SHP77 treated with DMSO at 0.1 percent for 48 hours (cell line): ENCODE measurements at places on chromosomes 13 and 19.

GRCh38 chr13:101489643-101490405, 37.3 kb downstream of the ITGBL1 start:
- no peak for DNase-seq

DNA sequence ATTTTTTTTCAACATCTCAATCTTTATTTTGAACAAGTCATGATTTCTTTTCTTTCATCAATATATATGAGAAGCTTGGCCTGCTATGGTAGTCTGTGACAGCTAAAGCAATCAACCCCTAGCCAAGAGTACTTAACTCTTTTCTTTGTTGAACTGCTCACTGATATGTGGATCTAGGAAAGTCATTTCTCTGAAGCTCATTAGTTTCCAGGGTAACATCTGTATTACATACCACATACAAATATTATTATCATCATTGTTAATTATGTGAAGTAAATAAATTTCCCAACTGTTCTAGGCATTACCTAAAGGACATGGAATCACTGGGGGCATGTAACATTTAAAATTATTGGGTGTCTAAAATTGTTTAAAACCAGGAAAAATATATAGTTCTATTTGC, 267.3 kb downstream of the DCT start:
- DNase-seq, result no peak

- DNase-seq, result no peak
Measured at GRCh38 chr19:16756649-16757048, 37.0 kb downstream of the NWD1 start.

- no peak for DNase-seq
Measured at GRCh38 chr13:99315186-99315585, 8.0 kb upstream of the GPR183 start.

- DNase-seq, result no peak
Measured at GRCh38 chr13:40102360-40102727, 446.9 kb downstream of the COG6 start.

DNA sequence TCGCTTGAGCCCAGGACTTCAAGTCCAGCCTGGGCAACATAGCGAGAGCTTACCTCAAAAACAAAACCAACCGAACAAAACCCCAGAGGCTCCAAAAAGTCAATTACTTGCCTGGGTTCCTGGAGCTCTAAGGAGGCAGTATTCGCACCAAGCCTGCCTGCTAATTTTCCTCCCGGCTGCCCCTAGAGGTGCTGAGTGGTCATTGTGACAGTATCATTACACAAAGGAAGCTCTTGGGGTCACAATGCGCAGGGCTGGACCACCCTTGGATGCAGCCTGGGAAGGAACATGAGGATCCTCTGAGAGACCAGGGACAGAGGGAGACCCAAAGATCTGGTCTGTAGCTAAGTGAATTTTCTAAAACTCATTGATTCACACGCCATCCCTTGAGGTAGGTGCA, 8.5 kb upstream of the PEX11G start:
- DNase-seq, result no peak

DNA sequence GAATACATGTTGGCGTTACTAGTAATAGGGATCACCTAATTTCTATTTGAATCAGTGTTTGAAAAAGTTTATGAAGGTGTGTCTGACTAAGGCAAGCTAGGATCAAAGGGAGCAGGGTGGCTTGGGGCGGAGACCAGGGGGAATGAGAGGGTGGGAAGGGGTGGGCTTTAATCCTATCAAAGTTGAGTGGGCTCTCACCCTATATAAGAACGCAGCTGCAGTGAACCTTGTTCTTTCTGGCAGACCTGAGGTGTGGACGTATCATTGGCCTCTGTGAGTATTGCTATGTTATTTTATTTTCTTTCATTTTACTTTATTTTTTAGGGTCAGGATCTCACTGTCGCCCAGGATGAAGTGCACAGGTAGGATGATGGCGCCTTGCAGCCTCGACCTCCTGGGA, 37.4 kb downstream of the NLRP12 start:
- no peak for DNase-seq

DNA sequence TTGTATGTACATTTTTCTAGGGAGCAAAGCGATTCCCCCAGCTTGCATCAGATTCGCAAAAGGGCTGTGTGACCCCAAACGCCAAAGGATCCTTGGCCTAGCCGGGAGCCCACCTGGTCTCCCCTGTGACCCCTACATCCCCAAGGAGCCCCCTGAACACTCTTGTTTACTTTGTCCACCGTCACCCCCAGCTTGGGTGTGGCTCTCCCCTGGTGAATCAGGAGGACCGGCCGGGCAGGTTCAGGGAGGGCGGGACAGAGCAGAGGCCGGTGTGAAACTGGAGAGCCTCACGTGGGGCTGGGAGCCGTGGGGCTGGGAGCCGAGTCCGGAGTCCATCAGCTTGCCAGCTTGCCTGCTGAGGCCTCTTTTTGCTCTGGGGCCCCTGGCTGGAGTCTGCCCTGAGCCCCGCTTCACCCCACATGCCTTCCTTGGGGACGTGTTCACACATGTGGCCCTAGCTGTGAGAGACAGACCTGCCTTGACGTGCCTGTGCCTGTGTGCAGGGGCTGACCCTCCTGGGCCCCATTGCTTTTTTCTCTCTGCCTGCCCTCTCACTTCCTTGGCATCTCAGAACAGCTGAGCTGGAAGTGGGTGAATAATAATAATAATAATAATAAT, 2.0 kb downstream of the ITPKC start:
- DNase-seq, result no peak

DNA sequence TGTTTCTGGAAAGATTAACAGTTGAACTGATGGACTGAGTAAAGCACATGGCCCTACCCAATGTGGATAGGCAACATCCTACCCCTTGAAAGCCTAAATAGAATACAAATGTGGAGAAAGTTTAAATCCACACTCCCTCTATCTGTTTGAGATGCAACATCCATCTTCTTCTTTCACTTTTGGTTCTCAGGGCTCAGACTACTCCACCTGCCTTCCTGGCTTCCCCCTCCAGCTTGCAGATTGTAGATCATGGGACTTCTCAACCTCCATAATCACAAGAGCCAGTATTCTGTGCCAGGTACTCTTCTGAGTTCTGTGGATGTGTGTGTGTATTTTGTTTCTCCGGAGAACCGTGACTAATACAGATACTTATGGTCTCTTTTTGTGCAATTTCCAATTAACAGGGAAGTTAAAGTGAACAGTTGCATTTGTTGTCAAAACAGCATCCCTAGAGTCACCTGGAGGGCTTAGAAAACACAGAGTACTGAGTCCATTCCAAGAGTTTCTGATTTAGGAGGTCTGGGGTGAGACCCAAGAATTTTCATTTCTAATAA, 590.3 kb upstream of the MIR17HG start:
- no peak for DNase-seq

- no peak for DNase-seq
Measured at GRCh38 chr13:52644108-52644507, 1.9 kb downstream of the HNRNPA1L2 start.

DNA sequence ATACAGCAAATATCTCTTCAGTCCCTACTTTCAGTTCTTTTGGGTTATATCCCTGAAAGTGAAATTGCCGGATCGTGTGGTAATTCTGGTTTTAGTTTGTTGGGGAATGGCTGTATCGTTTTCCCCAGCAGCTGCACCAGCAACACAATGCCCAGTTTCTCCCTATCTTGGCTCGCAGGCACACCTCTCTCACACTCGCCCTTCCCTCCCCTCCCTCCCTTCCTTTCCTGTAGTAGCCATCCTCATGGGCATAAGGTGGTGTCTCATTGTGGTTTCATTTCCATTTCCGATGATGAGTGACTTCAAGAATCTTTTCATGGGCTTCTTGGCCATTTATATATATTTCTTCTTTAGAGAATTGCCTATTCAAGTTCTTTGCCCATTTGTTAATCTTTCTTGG, 8.6 kb upstream of the GPR18 start:
- DNase-seq, result no peak

GRCh38 chr13:82687884-82688283, 1194.4 kb downstream of the SLITRK1 start:
- no peak for DNase-seq

- DNase-seq, result no peak
Measured at GRCh38 chr19:31347828-31348392, 1.3 kb downstream of the TSHZ3 start.

GRCh38 chr19:28020619-28021258, 1192.2 kb downstream of the UQCRFS1 start:
- no peak for DNase-seq

GRCh38 chr19:45514376-45515051, 7.2 kb downstream of the VASP start:
- no peak for DNase-seq

GRCh38 chr13:113598481-113598880, 13.9 kb downstream of the TFDP1 start:
- DNase-seq, result no peak

- DNase-seq, result no peak
Measured at GRCh38 chr13:99326012-99326411, 18.8 kb upstream of the GPR183 start.
